CD4-positive, alpha-beta T cell treated with Interleukin-12 subunit alpha and Interleukin-12 subunit beta, for 1 hour (primary cell): ENCODE measurements at places on chromosomes 13 and 19.

DNA sequence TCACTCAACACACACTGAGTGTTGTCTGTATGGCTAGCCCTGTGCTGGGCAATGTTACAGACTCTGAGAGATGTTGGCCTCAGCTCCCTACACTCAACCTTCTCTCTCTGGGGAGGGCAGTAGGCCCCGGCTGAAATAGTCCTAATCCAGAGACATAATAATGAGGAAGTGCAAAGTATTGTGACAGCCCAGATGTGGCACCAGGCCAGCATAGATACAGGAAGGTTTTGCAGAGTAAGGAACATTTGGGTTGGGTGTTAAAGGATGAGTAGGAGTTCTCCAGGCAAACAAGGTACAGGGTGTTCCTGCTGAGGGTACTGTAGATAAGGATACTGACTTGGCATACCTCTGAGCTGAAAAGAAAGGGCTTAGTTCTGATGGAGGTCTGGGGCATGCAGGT lies 2.4 kb downstream of the LIN7B start:
- no peak for DNase-seq

- no peak for DNase-seq
Observed at GRCh38 chr13:94480672-94481145, 1.2 kb upstream of the DCT start.

DNA sequence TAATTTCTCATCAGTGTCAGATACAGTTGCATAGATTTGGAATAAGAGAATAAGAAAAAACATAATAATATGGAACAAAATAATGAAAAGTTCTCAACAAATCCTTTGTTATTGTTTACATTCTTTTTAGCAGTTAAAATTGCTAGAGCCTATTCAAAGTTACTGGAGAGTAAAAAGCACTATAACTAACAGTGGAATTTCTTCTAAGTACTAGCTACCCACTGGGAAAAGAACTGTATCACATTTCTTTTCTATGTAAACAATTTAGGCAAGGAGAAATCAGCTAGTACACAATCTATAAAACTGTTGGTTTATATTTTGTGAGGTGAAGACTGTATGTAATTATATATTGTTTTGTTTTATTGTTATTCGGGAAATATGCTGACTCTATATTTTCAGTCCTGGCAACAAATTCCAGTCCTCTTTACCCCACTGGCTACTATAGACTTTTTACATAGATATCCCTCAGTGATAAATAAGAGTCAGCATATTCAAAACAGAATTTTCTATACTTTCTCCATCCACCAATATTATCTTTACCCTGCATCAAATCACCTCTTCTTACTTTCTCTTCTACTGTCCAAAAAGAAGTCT lies 222.0 kb downstream of the PCDH9 start:
- DNase-seq: no peak

GRCh38 chr13:72963762-72964161 lies 95.0 kb upstream of the KLF5 start:
- no peak for DNase-seq

GRCh38 chr13:27293076-27293691 lies 22.6 kb downstream of the RASL11A start:
- DNase-seq: peak; percentile 15

GRCh38 chr19:50657222-50657669 lies 8.0 kb downstream of the C19orf81 start:
- no peak for DNase-seq

- DNase-seq: peak; percentile 32
Observed at GRCh38 chr13:21625366-21625765, 21.4 kb upstream of the MICU2 start.

- DNase-seq: no peak
Observed at GRCh38 chr13:22422023-22422422, 751.1 kb downstream of the FGF9 start.

DNA sequence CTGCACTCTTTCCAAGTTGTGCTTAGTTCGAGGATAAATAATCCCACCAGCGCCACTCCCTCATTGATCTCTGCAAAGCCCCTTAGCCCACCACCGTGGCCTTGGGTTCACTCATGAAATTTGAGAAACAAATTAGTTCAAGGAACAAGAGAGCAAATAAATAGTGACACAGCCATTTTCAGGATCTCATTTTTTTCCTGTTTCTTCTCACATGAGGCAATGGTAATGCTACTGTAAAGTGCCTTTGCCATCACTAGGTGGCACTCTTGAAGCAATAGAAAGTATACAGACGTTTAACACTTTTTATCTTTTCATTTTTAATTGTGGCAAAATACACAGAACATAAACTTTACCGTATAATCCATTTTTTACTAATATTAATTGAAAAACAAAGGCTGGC lies 76.8 kb upstream of the ZNF835 start:
- DNase-seq: no peak

GRCh38 chr19:14556662-14557188 lies 15.1 kb downstream of the NDUFB7 start:
- DNase-seq: peak; percentile 78

DNA sequence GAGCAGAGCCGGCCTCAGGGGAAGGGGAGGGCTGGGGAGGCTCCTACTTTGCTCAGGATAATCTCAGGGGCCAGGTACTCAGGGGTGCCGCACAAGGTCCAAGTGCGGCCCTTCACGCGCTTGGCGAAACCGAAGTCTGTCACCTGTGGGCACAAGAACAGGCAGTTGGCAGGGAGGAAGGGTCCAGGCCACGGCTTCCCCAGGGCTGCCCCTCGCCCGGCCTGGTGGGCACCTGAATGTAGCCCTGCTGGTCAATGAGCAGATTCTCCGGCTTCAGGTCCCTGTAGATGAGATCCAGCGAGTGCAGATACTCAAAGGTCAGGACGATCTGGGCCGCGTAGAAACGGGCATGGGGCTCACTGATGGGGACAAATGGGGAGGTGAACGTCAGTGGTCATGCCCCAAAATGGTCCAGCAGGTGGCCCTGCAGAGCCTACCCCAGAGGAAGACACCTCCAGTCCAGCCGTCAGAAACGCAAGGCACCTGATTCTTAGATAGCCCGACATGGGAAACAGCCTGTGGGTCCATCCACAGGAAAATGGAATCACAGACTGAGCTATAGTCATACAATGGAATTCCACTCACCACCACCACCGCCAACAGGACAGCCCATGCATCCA lies 7.1 kb upstream of the SAMD1 start:
- DNase-seq: no peak

GRCh38 chr19:49340069-49340864 lies 5.1 kb downstream of the CD37 start:
- peak; percentile 29 for DNase-seq

GRCh38 chr19:28686756-28687155 lies 526.2 kb downstream of the UQCRFS1 start:
- no peak for DNase-seq

- DNase-seq: no peak
Observed at GRCh38 chr19:42942187-42942789, 5.3 kb upstream of the PSG7 start.

DNA sequence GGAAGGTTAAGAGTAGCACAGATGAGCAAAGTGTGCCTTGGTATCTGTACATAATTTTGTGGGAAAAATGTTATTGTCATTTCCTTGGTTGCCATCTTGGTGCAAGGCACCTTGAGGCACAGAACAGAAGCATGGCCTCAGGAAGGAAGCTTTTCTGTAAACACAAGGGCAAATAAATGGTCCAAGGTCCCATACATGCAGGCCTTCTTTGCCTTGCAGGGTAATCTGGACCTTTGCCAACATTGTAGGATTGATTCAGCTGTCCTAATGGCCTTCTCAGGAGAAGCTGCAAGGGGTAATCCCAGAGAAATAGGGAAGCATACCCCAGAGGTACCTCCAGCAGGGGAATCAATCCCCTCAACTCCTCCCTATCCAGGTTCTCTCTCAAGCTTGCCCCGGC lies 9.0 kb upstream of the MLLT1 start:
- no peak for DNase-seq

GRCh38 chr19:17473041-17473440 lies 2.7 kb downstream of the SLC27A1 start:
- DNase-seq: no peak

DNA sequence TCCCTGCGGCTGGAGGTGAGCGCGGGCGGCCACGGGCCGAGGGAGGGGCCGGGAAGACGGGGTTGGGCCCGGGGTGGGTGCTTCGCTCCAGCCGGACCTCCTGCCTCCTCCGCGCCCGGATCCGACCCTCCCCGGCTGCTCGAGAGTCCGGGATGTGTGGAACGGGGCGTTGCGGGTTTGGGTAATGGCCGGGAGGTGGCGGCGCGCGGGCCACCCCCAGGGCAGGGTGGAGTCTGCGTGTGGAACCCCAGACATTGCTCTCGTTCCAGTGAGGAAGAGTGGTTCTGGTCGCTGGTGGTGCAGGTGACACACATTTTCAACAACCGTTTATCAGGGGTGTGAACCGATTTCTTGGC lies 38.8 kb downstream of the ARHGEF7 start:
- DNase-seq: no peak
